Stimulated activated CD8-positive, alpha-beta memory T cell treated with anti-CD3 and anti-CD28 coated beads, Interleukin-7, amount 100 ng/mL, for 24 hours (primary cell): ENCODE measurements at places on chromosomes 1 and 21.

DNA sequence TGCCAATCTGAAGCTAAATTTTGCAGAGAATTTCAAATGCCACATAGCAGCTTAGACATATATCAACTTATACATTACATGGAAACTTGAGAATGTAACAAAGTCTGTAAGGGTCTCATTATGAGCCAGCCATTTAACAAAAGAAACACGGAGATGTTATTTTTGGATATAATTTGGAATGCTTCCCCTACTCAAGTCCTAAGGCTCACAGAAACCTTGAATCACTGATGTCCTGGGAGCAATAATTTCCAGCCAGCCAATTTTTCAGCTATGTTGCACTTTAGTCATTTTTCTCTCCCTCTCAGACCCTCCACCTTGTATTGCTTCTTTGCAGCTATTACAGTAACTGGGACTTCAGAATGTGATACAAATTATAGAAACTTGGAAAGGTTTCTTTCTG lies 56.9 kb downstream of the EIF2B3 start:
- DNase-seq, result no peak

DNA sequence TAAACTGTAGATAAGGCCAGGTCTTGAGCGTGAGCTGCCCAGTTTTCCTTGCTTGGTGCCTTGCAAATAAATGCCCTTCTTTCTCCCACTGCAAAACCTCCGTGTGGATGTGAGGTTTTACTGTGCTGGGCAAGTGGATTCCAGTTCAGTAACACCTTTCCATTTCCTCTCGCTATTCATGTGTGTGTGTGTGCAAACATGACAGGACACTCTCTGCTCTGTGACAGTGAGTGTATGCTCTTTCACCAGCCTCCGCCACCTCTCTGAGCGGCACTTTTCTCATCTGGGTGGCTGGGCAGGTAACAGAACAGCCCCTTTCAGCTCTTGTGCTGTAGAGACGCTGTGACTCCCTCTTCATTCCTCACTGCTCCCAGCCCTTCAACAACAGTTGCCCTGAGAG lies 23.9 kb downstream of the CNIH3 start:
- no peak for DNase-seq

- DNase-seq, result no peak
Measured at GRCh38 chr1:183646776-183647175, 6.3 kb downstream of the APOBEC4 start.

- DNase-seq, result no peak
Measured at GRCh38 chr1:160629286-160630210, 17.3 kb downstream of the SLAMF1 start.

DNA sequence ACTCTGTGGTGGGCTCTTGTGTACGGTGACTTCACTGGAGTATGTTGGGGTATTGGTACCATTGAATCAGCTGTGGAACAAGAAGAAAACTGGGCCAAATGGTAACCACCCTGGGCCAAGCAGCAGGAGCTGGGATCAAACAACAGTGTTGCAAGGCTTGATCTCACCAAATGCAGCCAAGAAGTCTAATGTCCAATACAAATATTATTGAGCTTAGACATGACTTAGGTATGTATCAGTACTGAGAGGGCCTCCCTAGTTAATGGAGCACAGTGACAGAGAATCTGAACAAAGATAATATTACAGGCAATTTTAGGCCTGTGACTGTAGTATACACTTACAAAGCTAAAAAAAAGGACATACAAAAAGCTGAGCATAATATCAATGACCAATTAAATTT lies 604.8 kb downstream of the PLA2G4A start:
- DNase-seq, result no peak

DNA sequence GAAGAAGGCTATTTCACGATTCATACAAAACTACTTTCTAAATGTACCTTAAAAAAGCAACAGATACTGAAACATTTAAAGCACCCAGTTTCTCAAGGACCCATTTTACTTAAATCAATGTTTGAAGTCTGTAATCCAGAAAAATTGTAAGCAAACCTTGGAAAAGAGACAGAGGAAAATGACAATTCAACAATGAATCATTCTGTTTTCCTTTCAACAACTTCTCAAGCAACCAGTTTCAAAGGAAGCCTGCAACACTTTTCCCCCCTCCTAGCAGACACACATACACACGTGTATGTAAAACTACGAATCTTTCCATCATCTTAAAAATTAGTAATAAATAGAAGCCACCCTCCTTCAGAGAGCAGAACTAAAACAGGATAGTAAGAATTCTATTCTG lies 1.2 kb downstream of the RERE start:
- no peak for DNase-seq

GRCh38 chr21:44630440-44630839 lies 3.5 kb downstream of the KRTAP10-9 start:
- no peak for DNase-seq

DNA sequence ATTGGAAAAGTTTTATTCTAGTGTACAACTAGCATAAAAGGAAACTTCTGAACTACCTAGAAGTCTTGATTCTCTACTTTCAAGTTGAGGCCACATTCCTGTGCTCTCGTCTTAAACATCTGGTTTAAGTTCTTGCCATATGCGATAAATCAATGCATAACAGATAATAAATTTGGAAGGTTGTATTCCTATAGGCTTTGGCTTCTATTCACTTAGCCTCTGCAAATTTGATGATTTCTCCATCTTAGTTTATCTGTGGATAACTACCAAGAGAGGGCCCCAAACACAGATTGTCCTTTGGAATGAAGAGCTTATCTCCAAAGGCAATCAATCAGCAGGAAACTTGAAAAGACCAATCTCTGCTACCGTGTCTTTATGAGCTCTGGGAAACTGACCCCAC lies 11.7 kb upstream of the RNF2 start:
- no peak for DNase-seq
